Kidney glomerular epithelial cell (primary cell): ENCODE measurements at places on chromosomes 13 and 19.
A peak's percentile ranks its signal among the peaks of the same experiment; 100 is the strongest.

GRCh38 chr19:1482361-1483130, 3.5 kb upstream of the C19orf25 start:
- no peak for DNase-seq

DNA sequence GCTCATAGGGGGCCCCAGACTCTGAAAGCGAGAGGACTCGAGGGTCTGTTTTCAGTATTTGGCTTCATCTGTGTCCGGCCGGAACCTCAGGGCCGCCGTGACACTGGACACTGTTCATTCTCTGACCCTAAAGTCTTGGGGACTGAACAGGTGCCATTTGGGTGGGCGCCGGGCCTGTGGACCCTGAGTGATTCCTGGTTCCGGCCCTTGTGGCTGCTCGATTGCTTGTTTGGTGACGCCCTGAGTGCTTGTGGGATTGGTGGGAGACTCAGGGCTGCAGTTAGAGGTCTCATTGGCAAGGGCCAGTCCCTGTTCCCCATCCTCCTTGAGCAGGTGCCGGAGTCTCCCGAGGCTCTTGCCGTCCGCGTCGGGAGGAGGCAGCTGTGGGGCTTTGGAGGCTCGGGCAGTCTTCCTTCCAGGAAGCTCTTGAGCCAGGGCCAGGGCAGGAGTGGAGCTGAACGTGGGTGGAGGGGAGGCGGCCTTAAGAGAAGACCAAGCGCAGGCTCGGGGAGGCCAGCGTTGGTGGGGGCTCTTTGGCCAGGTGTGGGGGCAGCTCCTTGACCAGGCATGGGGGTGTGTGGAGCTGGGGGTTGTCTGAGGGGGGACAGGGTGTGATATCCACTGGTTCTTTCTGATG, 4.7 kb downstream of the PTBP1 start:
- no peak for DNase-seq

DNA sequence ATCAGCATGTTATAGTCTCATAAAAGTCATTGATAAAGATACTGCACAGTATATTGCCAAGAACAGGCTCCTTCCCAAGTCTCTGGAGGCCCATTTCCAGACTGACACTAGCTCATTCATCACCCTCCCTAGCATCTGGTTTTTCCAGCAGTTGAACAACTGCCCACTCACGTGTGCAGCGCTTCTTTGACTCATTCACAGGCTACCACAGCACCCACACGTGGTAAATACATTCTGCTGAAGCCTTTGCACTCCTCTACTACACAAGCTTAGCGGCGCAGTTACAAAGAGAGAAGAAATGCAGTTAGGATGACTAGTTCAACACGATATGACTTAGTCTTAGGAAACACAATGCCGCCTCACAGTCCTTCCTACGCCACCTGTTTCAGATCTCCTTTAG, 87.7 kb downstream of the DOCK9 start:
- DNase-seq: peak; percentile 33

- DNase-seq: no peak
These were observed 83.7 kb downstream of the NUFIP1 start for GRCh38 chr13:44905556-44905955.

DNA sequence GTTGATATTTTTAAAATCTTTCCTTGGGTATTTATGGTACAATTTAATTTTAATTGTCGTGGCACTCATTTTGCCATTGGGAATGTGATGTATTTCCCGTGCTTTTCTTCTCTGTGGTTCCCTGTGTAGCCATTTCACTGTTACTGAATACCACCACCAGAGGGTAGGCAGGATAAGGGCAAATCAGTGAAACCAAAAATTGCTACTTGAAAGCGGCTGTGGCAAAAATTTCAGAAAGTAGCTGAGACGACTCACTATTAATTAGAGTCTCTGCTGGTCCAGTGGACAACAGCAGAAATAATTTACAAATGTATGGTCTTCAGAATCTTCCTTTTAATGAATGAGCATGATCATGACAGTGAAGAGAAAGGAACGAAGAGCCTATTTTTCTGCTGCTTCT, 34.4 kb upstream of the MIR17HG start:
- DNase-seq: no peak

- no peak for DNase-seq
These were observed 601 bp upstream of the ZNF749 start for GRCh38 chr19:57434386-57435061.

- DNase-seq: peak; percentile 30
These were observed 1263.1 kb downstream of the PCDH9 start for GRCh38 chr13:65966991-65967451.

DNA sequence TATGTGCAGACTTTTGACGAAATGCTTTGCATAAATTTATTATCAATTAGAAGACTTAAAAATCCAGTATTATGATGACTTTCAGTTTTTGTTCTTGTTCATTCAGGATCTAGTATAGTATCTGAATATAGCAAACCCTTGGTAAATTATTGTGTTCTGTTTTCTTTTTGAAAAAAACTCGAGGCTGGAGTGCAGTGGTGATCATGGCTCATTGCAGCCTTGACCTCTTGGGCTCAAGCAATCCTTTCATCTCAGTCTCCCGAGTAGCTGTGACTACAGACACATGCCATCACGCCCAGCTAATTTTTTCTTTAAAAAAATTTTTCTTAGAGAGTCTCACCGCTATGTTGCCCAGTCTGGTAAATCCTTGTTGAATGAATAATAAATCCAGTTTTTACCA, 4.6 kb downstream of the FARP1 start:
- DNase-seq: peak; percentile 61

GRCh38 chr19:5587661-5588060, 19.9 kb upstream of the TINCR start:
- DNase-seq: no peak

- no peak for DNase-seq
These were observed 10.5 kb downstream of the MYO9B start for GRCh38 chr19:17086120-17086519.

DNA sequence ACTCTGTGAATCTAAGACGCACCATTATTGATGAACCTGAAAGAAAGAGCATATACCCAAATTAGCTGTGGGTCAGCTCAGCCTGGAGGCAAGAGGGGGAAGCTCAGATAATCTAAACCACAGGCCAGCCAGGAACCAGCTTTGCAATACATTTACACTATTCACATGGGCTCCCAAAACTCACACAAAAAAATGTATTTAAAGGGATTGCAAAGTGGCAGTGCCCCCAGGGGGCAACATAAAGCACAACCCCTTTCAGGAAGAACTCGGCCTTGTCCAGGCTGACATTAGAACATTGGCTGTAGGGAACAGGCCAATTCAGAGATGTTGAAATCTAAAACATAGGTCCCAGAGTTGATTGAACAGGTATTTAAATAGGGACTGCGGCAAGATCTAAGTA, 3.2 kb upstream of the PROZ start:
- no peak for DNase-seq

DNA sequence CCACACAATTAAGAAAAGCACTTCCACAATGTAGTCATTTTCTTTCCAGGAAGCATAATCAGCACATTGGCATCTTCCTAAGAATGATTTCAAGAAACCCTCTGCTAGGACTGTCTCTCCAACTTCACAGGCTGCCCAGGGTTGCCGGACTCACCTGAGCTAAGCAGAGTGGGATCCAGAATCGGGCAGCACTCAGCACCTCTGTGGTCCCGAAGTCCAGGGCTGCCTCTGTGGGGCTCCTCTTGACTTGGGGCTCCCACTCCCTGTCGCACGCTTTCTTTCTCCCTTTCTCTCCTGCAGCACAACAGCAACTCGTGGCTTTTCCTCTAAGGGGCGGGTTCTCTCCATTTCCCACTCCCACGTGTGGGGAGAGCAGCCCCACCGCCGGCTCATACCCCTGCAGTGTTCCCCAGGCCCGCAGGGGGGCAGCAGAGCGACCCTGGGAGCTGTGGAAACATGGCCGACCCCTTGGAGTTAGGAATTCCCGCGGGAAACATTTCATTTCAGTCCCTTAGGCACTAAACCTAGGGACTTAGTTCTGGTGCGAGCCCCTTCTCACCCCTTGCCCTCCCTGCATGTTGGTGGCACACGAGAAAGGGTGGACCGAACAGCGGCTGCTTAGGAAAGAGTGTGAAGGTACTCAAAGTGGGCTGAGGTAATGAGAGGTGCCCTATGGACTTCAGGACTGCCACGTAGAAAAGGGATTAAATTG, at the start of gene TMEM272:
Gene TMEM272 (minus strand): TSS at position 316 of the 712 bp plus-strand sequence. CDS start 6,647 bp downstream, outside the sequence.
- DNase-seq: peak; percentile 31

- no peak for DNase-seq
These were observed 56.5 kb downstream of the DCLK1 start for GRCh38 chr13:36074659-36075058.

- no peak for DNase-seq
These were observed 34.3 kb upstream of the SHKBP1 start for GRCh38 chr19:40542202-40542859.

GRCh38 chr19:17180997-17181702, 34.0 kb upstream of the USE1 start:
- DNase-seq: no peak

GRCh38 chr19:38506723-38507550, 73.4 kb downstream of the RYR1 start:
- no peak for DNase-seq

DNA sequence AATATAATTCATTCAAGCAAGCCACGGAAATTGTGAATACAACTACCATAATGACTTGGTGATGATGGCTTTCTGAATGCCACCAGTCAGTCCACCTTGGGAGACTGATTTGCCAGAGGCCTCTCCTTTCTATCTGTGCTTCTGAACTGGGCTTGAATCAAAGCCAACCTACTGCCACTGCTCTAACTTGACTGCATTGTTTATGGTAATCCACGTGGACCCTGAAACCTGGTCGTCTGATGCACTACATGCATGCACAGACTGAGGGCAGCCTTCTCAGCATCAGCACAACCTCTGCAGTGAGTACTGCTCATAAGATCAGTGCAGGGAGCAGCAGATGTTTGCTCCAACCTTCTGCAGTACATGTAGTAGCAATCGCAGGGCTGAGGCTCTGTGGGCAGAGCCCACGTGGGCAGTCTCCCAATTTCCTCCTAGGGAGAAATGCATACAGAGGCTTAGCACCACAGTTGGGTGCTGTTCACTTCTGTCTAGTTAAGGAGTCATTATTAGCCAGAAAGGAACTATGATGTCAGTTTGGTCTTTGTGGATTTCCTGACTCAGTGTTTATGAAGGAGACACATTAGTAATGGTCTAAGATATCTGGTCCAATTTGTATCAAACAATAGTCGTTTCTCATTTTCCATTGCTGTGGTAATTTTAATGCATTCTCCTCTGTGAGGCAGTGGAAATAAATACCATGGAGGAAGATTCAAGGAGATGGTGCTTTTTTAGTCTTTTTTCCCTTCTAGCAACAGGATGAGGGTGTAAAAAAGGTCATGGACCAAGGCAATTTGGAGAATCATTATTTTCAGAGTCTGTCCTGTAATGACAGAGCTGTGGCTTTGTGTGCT, 82.5 kb downstream of the AKAP11 start:
- peak; percentile 7 for DNase-seq

GRCh38 chr13:48155848-48156247, 60.9 kb upstream of the MED4 start:
- DNase-seq: peak; percentile 54

- no peak for DNase-seq
These were observed 5.8 kb upstream of the DAPK3 start for GRCh38 chr19:3976495-3977241.

GRCh38 chr13:30049692-30050091, 199.3 kb upstream of the UBL3 start:
- no peak for DNase-seq

DNA sequence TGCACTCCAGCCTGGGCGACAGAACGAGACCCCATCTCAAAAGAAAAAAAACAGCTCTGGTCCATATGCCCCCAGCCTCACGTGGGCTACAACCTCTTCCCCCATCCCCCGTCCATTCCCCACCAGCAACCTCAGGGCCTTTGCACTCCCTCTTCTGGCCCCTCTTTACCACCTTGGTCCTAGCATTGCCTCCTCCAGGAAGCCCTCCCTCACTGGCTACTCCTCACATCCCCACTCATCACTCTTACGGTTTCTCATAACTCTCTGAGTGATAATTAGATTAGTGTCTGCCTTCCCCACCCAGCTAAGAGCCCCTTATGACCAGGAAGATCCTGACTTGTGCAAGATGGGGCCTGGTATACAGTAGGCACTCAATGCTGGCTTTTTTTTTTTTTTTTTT, 30.8 kb downstream of the IL12RB1 start:
- no peak for DNase-seq
